BJ (cell line): ENCODE measurements at places on chromosomes 3 and 15.
A peak's percentile ranks its signal among the peaks of the same experiment; 100 is the strongest.

- DNase-seq = no peak
Observed at GRCh38 chr15:66945286-66945685, 120.1 kb upstream of the SMAD3 start.

- no peak for DNase-seq
Observed at GRCh38 chr3:62378311-62378789, 5.0 kb upstream of the FEZF2 start.

DNA sequence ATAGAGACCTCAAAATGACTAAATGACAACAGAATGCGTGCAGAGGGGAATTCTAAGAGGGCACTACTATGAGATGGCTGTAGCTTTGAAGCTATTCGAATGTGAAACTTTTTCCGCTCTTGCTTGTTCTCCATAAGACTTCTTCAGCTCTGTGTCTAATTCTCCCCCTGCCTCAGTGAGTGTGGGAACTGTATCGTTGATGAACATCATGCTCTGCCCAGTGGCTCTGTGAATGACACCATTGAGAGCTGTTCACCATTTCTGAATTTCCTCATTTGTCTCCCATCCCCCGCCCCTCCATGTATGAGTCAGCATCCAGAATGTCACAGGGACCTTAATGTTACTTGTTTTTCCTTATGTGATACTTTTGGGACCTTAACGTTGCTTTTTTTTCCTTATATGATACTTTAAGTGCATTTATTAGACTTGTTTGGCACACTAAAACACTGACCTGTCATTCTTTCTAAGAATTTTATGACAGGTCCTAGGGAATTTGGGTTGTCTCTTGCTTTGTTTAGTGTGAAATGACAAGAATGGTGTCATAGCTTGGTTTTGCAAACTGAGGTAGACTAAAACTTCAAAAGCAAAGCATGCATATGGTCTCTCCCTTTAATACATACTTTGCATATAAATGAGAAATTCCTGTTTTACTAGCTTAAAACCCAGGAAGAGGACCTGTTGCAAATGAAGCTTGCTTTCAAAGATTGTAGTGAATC is 99.6 kb downstream of the FNDC3B start:
- no peak for DNase-seq

- no peak for DNase-seq
Observed at GRCh38 chr3:194976874-194977273, 291.2 kb downstream of the FAM43A start.

- DNase-seq = no peak
Observed at GRCh38 chr15:92809880-92810361, 90.2 kb upstream of the CHD2 start.

DNA sequence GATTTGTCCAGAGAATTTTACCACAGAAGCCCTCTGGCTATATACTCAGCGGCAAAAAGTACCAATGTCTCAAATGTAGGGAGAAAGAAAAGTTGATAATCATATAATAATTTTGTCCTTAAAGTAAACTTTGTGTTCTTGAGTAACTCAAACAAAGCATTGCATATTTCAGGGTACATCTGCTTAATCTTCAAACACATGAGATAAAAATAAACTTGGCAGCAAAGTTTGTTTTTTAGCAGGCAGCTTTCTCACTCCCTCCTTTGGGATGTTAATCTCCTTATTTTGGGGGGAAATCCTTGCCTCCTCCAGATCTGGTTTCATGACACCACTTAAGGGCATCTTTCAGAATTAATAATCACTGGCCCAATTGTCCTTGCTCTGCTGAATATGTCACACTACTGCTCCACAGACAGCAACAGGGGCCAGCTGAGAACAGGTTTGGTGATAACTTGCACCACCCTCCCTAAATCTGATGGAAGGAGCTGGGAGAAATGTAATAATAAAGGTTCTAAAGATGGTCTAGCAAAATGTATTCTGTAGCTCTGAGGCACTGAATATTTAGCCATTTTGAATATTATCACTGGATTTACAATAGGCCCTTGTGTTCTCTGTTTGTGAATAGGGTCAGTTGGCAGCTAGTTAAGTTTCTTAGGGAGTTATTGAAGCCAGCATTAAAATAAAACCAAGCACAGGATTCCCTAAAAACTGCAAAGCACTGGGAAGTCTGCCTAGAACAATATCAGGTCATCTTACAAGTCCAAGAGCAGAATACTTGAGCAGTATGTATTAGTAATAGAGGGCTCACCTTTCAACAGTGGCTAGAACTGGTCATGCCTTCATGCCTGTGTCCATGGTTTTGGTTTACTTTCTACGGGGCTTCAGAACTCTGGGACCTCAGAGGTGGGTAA is 79.2 kb downstream of the EFL1 start:
- peak; percentile 67 for DNase-seq

DNA sequence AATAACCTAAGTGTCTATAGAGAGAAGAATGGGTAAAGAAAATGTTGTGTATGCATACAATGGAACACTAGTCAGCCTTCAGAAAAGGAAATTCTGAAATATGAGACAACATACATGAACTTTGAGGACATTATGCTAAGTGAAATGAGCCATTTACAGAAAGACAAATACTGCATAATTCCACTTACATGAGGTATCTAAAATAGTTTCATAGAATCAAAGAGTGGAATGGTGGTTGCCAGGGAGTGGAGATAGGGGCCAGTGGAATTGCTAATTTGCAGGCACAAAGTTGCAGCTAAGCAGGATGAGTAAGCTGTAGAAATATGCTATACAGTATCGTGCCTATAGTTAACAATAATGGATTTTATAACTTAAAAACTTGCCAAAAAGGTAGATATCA is 779.6 kb upstream of the ARPP21 start:
- DNase-seq = no peak

DNA sequence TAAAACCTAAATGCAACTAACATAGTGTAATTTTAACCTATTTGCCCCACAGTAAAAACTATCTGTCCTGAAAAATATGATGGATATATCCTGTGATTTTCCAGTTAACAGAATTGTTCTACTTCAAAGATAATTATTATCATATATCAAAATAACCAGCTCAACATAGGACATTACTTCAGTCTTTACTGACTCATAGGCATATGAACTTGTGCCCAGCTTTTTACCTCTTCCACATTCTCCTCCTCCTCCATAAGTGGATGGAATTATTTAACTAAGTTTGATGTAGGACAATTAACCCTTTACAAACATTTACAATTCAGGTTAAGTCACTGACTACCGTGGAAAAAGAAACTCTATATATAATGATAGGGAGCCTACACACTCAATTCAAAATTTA is 22.9 kb upstream of the USF3 start:
- no peak for DNase-seq

DNA sequence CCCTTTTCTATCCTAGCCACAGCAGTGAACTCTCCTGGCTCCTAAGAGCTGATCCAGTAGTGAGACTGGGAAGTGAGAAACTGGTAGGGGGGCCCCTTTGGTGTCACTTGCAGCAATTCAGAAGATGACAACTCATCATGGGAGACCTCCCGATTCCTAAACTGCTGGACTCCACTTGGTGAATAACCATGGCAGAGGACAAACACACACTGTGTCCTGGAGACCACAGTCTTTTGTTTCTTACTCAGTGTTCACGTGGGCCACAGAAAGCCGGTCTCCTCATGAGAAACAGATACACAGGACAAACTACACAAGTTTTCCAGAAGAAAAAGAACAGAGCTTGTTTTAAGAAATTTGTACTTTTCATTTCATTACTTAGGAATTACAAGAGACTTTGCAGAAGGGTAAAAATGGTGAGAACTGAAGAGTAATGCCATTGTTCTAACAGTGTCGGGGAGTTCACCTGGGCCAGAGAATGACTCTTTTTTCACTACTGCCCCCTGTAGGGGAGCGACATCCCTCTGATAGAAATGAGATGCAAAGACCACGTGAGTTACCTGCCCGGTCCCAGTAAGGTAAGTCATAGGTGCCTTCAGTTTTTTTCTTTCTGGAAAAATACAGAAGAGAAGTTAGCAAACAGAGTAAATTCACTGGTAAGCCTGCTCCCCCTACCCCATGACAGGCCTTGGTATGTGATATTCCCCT is 38.1 kb downstream of the ST3GAL6 start:
- DNase-seq = no peak

GRCh38 chr15:66851311-66852063 is 149.5 kb downstream of the SMAD6 start:
- DNase-seq = peak; percentile 69

- DNase-seq = no peak
Observed at GRCh38 chr3:32397941-32398340, 6.3 kb downstream of the CMTM7 start.

- DNase-seq = peak; percentile 9
Observed at GRCh38 chr15:46080016-46080415, 445.2 kb downstream of the SQOR start.

- no peak for DNase-seq
Observed at GRCh38 chr3:194860725-194861124, 175.0 kb downstream of the FAM43A start.

DNA sequence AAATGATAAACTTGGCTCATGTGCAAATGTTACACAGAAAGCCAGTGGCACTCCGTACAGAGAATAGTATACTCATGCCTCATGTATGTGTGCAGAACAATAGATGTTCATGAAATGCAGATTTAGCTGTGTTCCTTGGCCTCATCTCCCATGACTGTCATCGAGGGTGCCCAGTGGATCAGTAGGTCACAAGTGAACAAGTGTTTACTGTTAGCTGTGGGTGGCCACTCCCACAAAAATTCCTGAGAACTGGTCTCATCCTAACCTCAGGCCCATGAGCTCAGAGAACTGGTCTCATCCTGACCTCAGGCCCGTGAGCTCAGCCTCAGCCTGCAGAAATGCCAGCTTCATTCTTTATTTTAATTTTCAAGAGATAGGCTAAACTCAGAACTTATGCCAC is 124.1 kb downstream of the GADL1 start:
- peak; percentile 74 for DNase-seq

DNA sequence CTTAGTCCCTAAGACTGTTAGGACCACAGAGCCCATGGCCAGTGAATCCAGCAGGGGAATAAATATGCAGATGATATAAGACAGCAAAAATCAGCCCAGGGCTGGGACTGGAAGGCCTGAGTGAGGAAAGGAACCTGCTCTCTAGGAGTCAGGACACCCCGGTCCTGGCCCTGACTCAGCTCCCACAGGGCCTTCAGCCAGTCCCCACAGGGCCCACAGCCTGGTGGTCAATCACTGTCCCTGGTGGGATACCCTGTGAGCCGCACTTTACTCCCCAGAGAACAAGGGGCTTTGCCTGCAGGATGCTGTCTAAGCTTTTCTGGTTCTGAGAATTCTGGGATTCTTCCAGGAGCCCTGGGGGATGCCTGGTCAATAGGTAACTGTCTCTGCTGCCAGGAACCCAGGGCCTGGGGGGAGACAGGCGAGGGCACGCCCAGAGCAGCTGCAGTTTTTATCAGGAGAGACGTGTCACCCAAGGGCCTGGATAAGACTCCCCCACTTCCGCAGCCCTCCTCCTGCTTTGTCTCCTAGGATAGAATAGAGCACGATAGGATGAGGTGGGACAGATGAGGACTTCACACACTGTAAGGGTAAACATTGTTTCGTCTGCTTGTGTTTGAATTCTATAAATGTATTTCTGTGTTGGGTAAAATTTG is 49.5 kb upstream of the MCF2L2 start:
- no peak for DNase-seq

DNA sequence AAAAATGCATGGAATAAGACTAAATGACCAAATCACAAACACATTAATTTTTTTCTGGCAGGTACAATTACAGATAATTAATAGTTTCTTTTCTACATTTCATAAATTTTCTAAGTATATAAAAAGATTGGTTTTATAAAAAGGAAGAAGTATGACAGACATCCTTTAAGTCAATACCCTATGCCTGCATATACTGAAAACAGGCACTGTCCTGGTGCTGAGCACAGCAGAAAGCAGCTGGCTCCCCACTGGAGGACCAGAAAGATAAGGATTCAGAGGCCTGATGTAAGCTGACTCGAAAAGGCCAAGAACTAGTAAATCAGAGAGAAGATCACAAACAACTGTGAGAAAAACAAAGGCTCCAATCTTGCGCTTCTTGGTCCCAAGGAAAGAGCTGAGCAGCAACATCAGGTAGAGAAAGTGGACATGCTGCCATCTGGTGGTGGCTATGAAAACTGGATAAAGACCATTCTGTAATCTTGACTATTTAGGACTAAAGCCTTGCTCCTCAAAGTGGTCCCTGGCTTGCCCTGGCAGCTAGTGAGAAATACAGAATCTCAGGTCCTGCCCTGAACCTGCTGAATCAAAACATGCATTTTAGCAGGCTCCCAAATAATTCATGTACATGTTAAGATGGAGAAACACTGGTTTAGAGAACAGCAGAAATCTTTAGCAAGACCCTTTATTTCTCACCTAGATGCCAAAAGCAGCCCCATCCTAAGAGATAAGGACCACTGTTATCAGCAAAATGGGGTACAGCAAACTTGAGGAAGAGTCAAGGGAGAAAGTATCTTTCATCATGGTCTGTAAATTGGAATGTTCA is 76.0 kb downstream of the TRANK1 start:
- DNase-seq = peak; percentile 3

DNA sequence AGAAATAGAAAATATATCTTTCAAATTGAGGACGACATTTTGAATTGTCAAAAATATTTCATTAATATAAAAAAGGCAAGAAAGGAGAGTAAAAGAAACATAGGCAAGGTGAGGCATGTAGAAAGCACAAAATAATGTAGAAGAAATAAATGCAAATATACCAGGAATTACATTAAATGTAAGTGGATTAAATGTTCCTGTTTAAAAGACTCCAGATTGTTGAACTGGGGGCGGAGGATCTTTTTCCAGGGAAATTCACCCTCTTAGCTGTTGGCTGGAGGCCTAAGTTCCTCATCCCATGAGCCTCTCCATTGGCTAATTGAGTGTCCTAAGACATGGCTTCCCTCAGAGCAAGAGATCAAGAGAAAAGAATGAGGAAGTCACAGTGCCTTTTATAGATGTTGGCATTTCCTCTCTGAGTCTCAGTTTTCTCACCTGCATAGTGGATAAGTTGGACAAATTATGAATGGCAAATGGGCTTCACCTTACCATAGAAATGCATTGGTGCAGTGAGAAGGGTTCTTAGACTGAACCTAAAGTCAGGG is 147.4 kb upstream of the SMAD3 start:
- DNase-seq = no peak

GRCh38 chr3:156040041-156040440 is 80.3 kb upstream of the KCNAB1 start:
- no peak for DNase-seq

DNA sequence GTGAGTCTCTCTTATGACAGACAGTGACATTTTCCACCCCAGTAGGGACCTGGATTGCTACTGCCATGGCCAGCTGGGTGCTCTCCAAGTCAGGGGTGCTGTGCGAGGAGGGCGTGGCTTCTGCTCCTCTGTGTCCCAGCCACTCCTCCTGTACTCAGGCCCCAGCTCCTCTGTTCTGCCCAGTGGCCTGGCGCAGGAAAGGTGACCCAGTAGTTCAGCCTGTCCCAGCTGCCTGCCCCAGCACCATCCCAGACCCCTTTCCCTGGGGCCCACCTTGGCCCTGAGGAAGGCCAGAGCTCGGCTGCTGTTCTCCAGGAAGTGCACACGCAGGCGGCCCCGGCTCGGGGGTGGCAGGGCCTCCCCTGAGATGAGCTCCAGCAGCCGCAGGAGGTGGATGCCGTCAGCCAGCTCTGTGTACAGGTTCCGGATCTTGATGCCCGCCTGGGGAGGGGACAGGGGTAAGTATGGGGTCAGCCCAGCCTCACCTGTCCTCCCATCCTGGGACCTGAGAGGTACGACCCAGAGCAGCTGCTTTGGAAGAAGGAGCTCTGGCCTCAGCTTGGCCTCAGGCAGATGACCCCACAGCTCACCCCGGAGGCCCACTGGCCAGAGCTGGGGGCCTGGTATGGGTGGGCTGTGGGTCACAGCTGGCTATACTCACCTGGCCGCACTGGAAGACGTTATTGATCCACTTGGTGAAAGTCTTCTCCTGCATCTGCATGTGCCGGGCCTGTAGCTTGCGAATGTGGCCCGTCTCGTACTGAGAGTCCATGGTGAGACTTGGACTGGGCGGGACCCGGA is 1.0 kb downstream of the SPTBN5 start:
- no peak for DNase-seq
